ENCODE measurements at places on chromosomes 7 and 10.

DNA sequence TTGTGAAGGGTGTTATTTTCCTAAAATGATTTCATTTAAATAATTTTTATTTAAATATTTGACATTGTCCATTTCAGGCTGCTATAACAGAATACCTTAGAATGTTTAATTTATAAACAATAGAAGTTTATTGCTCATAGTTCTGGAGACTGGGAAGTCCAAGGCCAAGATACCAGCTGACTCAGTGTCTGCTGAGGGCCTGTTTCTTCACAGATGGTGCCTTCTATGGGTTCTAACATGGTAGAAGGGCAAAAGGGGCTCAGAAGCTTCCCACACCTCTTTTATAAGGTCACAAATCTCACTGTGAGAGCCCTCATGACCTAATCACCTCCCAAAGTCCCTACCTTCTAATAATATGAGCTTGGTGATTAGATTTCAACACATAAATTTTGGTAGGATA, 50.7 kb downstream of the MTURN start:
- DNase-seq: no peak

DNA sequence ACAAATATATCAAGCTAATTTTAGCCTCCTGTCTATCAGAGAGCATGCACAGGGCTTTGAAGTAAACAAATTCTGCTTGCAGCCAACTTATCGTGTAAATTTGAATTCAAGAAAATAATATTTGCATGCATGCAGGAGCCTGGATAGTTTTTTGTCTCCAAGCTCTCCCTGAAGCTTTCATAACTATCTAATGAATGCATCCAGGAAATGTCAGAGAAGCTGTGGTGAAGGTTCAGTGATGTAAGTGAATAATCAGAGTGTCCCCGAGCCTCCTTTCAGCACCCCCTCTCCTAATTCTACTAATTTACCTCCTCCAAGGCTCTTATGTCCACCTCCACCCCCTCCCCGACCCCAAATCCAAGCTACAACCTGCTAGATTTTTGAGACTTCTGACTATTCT, 172.0 kb upstream of the ZNF32 start:
- DNase-seq: no peak

DNA sequence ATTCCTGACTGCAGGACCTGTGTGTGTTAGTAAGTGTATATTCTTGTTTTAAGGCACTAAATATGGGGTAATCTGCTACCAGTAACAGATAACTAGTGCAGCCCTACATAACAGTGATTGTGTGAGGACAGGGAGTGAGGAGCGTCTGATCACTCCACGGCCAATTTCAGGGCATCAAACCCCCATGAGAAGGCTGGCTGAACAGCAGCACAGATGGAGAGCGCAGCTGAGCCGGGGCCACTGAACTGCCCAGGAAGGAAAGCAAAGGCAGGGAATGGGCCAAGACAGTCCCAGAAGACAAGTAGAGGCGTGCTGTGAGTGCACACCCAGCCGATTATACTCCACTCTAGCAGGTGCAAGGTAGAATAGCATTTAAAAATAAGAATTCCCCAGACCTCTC, 157.1 kb upstream of the CHST15 start:
- DNase-seq: no peak

DNA sequence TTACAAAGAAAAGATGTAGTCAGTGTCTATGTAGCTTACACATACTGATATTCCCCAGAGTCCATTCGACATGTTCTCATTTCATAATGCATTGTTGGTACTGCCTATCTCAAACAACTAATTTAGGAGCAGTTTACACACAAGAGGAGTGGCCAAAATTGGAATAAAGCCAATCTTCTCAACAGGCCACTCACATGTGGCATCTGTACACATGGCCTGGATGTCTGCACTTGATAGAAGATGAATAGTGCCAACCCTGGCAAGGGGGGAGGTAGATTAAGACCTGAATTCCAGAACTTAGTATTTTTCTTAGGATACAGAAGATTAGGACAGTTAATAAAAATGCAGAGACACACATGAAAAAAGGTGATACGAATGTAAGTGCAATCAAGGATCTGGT, 125.3 kb upstream of the STARD3NL start:
- no peak for DNase-seq

GRCh38 chr7:101943889-101944600, 126.6 kb downstream of the CUX1 start:
- DNase-seq: no peak

DNA sequence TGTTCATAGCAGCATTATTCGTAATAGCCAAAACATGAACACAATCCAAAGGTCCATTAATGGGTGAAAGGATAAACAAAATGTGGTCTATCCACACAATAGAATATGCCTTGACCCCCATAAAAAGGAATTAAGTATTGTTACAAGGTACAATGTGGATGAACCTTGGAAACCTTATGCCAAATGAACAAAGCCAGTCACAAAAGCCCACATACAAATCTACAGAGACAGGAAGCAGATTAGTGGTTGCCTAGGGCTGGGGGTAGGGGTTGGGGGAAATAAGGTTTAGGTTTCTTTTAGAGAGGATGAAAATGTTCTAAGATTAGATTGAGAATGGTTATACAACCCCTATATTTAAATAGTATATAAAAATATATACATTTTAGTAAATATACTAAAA, 34.8 kb downstream of the PIP4K2A start:
- no peak for DNase-seq

Data from esophagus squamous epithelium (tissue), 5 donors.